ENCODE measurements at places on chromosomes 7 and 10.

DNA sequence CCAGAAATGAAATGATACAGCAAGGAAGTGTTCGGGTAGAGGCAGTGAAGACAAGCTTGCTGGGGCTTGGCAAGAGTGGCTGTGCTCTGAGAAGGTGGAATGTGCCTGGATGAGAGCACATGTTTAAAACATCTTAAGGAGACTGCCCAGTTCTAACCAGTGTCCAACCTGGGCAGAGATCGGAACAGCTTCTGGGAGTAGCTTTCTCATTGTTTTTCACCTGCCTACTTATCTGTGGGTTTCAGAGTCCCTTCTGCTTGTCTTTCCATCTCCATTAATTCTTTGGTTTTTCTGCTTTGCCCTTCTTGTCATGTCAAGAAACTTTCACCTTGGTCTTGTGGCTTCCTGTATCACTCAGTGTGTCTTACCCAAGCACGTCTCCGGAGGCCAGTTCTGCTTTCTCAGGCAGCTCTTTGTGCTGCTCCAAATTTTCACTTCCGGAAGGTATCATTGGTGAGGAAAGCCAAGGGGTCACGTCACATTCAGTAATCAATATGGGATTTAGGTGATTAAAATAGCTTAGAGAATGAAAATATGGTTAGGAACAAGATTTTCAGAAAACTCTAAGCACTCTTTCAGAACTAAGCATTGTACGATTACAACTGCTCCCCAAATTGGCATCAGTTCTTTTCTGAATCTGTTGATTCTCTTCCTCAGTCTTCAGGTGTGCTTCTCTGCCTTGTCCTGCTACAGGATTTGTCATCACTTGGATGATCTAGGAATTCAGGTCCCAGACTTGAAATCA, 5.5 kb upstream of the LAMB4 start:
- no peak for DNase-seq

GRCh38 chr7:142968229-142968628, 6.1 kb upstream of the KEL start:
- DNase-seq = no peak

GRCh38 chr10:73416571-73416970, 2.7 kb upstream of the ANXA7 start:
- no peak for DNase-seq

- no peak for DNase-seq
These were observed 119.7 kb downstream of the ARID5B start for GRCh38 chr10:62021128-62021665.

DNA sequence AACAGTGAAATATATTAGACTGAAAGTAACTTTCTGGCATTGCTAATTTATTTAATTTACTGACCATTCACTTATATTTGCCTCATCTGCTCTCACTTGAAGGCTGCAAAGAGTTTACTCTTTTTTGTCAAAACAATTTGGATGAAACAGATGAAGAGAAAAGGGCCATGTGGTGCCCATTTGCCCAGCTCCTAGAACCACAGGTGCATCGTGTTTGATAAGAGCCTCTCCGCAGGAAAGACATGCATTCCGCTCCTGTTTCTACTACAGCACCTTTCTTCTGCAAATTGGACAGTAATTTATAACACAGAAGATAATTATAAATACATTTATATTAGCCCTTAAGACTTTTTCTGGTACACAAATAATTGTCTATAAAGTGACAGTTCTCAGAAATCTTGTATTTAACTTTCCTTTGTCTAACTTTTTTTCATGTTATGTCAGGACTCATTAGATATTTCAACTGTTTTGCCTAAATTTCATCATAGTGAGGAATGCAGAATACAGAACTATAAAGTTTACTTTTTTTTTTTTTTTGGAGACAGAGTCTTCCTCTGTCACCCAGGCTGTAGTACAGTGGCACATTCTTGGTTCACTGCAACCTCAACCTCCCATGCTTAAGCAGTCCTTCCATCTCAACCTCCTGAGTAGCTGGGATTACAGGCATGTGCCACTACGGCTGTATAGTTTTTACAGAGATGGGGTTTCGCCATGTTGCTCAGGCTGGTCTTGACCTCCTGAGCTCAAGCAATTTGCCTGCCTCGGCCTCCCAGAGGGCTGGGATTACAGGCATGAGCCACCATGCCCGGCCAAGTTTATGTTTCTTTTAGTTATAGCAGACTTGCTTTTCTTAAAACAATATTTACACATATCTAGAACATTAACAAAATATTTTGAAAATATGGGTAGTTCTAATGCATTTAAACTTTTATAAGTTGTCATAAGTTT, 869 bp downstream of the LAMB4 start:
- no peak for DNase-seq

- no peak for DNase-seq
These were observed 7.4 kb upstream of the MICALL2 start for GRCh38 chr7:1466524-1467271.

GRCh38 chr10:112715581-112715980, 234.5 kb upstream of the TCF7L2 start:
- DNase-seq = no peak

Measured in NCI-H1048 (cell line).